ENCODE measurements at places on chromosomes 12 and 14.

DNA sequence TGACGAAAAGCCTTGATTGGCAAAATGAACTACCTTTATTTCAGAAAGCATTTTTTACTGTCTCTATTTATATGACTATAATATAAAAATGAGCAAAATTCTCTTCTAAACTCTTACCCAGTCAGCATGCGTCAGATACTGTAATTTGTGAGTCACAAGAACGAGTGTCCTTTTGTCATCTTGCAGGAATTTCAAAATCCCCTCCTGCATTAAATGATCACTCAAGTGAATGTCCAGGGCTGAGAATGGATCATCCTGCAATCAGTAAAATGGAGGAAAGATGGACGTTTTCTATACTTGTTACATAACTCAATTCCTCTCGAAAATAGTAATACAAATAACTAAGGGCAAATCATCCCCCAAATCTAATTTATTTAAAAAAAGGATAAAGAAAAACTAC lies 77.7 kb upstream of the KCNJ8 start:
- DNase-seq, result no peak

GRCh38 chr12:57157588-57158173 lies 10.3 kb upstream of the LRP1-AS start:
- no peak for DNase-seq

DNA sequence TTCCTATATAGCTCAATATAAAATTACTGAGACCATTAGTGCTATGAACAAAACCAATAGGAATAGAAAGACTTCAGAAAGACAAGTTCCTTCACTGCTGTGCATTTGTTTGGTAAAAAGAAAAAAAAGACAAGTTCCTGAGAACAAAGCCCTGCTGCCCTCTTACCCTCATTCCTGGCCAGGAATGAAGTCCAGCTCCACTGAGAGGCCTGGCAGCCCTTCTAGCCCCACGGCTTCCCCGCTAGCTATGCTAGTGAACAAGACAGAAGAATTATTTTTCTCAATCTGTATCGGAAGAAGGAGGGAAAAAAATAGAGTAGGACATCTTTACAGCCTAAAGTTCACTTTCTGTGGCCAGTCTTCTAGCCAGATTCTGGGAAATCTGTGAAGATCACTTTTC lies 1.6 kb downstream of the MFAP5 start:
- DNase-seq, result no peak

DNA sequence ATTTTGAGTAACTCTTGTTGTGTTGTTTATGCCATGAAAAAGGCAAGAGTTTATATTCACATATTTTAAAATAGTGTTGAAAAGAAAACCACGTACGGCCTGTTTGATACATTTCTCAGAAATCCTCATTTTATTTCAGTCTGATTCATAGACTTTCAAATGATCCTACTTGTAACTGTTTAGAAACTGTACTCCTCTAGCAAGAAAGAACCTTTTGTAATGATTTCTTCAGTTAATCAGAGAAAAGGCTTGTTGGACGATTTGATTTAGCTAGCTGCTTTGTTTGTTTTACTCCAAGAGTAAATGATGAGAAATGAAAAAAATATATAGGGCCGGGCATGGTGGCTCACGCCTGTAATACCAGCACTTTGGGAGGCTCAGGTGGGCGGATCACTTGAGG lies 17.2 kb downstream of the FBXO34 start:
- no peak for DNase-seq

- no peak for DNase-seq
Observed at GRCh38 chr12:95862038-95862437, 3.3 kb downstream of the SNRPF start.

DNA sequence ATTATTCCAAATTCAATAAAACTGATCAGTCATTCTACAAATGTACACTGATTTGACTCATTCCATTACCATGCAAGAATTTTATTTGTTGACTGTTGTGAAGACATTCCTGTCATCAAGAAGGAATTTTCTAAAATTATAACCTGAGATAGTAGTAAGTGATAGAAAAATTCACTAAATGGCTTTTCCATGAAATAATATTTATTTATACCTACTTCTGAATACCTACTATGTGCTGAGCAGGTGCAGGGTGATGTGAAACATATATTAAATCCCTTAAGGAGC lies 841.7 kb downstream of the NRXN3 start:
- DNase-seq, result no peak

GRCh38 chr14:71620401-71620800 lies 311.8 kb upstream of the RGS6 start:
- no peak for DNase-seq

DNA sequence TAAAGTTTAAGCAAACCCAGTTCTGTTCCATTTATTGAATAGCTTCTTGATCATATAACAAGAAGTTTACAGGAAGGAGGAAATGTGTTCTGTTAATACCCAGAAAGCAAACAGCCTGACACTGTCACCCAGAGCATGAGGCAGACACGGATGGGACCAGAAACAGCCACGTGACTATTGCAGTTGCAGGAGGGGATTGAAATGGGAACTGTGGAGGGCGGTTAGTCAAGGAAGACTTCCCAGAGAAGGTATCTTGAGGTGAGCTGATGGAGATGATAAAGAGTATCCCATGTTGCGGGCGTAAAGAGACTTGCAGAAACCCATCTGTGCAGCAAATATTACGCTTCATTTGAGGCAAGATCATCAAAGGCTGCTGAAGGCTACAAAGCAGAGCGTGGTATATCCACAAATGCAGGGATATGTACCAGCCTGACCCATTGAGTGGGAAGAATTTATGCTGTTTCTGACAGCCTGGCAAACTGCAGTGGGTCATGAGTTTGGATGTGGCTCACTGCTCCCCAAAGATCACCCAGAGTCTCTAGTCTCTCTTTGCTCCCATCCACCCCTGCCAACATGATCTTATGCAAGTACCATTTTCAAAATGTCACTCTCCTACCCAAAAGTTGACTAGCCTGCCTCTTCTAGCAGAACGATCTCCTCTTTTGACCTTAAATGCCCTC lies 20.7 kb downstream of the KRT76 start:
- DNase-seq, result no peak

- no peak for DNase-seq
Observed at GRCh38 chr12:47876440-47876960, 28.3 kb downstream of the VDR start.

DNA sequence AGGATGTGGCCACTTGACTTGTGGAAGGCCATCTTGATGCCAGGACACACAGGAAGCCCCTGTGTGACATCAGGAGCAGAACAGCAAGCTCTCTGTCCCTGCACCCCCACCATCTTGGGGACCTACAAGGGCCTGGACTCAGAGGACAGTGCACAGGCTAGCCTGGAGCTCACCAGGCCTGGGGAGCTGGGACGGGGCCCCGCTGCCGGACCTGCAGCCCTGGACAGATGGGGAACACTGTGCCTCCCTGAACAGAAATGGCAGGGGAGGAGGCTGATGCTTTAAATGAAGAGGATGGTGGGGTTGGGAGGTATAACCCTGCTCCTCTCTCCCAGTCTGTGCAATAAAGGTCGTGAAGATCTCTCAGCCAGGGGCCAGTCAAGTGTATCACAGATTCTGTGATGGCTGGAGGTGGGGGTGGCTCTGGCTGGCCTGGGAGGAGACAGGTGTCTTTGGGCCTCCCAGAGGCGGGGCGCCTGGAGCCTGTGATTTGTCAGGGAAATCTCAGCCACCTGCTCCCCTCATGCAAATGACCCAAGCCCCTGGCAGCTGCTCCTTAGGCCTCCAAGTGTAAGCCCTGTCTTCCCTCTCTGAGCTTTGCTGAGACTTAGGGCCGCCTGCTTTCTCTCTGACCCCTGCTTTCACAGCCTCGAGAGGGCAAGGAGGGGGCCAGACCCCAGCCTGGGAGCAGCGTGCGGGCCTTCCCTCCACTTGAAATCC lies 1.1 kb upstream of the GNB3 start:
- no peak for DNase-seq

GRCh38 chr12:130227641-130228040 lies 65.4 kb downstream of the FZD10 start:
- no peak for DNase-seq

GRCh38 chr14:91901449-91902226 lies 34.3 kb upstream of the TC2N start:
- no peak for DNase-seq

DNA sequence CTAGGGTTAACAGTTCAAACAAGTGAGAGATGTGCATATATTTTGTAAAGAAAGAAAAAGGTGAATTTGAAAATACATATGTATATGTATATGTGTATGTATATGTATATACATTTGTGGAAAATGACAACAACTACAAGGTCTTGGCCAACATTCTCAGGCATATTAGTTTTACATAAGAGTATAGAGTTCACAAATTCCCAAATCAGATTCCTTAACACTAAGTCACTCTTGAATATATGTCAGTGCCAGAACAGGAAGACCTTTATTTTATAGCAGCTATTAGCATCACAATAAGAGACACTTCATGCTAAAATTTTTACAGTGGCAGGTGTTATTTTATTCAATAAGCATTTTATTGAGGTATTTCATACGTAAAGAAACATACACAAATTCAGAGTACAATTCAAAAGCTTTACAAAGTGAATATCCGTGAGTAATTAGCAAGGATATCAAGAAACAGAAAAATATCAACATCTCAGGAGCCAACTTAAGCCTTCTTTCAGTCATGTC lies 179.7 kb downstream of the SLC6A15 start:
- DNase-seq, result no peak

DNA sequence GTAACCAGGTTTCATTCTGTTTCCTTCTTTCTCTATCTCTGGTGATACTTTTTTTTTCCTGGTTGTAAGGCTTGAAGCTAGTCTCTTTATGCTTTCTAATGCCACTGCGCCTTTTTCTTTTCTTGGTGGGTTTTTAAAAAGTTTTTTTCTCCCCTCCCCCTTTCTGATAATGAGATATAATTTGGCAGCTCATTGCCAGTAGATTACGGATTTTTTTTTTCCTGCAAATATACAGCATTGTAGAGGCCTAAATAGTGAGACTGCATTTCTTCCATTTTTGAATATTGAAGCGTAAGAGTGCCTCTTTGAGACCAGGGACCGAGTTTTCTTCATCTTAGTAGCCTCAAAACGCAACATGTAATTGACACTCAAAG lies 1.1 kb downstream of the PAPOLA start:
- DNase-seq, result no peak

GRCh38 chr12:82593901-82594396 lies 92.8 kb upstream of the TMTC2 start:
- DNase-seq, result no peak

DNA sequence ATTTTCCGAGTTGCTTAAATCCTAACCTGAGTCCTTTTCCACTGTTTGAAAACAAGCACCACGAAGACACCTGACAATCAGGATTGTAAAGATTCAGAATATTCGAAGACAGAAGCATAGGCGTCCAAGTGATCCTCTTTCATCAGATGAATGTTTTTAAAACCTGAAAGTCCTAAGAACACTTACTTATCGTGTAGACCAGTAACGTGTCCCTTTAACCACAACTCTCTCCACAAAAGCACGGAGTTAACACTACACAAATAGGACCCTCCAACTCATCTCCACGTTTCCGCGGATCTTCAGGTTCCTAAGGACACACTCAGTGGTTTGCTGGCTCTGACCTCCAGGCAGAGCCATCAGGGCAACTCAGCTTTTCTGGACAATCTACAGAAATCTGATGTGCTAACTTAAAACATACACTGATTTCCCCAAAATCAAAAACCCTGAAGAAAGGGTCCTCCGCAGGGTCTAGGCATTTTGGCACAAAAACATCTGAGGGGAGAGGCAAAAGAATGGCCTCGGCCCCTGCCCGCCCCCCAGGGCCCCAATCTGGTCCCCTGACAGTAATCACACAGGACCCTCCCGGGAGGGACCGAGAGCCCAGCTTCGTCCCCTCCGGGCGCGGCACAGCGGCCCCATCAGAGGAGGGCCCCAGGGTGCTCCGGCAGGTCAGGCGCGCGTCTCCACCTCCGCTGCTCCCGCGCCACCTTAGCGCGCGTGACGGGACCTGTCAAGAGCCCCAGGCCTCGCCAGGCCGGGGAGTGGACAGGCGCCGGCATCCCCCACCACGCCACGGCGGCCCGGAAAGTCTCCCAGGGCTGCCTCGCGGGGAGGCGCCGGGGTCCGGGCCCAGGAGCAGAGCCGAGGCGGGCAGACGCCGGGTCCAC lies 925 bp downstream of the DICER1 start:
- DNase-seq, result no peak

DNA sequence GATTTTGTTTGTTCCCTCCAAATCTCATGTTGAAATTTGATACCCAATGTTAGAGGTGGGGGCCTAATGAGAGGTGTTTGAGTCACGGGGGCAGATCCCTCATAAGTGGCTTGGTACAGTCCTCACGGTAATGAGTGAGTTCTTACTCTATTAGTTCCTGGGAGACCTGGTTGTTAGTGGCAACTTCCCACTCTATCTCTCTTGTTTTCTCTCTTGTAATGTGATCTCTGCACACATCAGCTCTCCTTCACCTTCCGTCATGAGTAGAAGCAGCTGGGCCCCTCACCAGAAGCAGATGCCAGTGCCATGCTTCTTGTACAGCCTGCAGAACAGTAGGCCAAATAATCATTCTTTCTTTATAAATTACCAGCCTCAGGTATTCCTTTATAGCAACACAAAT lies 29.6 kb upstream of the KCNK10 start:
- peak; percentile 35 for DNase-seq

DNA sequence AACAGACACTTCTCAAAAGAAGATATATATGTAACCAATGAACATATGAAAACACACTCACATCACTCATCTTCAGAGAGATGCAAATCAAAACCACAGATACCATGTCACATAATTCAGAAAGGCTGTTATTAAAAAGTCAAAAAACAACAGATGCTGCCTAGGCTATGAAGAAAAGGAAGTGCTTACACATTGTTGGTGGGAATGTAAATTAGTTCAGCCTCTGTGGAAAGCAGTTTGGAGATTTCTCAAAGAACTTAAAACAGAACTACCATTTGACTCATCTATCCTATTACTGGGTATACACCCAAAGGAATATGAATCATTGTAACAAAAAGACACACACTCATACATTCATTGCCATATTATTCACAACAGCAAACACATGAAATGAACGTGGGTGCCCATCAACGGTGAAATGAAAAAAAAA lies 35.1 kb downstream of the EIF2S3B start:
- DNase-seq, result no peak

GRCh38 chr12:93526786-93527428 lies 45.6 kb upstream of the SOCS2 start:
- DNase-seq, result no peak

DNA sequence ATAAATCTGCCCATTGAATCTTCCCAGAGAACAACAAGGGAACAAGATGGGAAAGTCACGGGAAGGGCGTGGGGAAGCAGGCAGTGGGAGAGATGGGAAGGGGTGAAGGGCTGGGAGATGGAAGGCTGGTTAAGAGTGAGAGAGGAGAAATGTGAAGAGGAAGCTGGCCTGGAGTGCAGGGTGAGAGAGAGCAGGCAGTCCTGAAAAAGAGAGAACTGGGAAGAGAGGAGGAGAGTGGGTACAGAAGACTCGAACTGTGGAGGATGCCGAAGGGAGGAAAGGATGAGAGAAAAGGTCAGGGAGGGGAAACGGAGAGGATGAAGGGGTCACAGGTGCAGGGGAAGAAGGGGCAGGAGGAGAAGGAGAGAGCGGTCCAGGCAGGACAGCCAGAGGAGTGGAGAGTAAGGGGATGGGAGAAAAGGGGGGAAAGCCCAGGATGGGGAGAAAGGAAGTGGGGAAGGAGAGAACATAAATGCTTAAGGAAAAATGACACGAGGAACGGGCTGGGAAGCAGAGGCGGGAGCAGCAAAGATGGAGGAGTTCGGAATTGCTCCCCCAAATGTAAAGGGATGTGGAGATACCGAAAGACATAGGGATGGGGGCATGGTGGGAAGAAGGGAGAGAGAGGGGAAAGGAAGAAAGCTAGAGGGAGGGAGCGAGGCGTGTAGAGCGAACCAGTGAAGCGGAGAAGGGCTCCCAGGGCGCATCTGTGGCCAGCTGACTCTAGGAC lies 1.2 kb downstream of the PIANP start:
- no peak for DNase-seq

Data from COR-L47 (cell line).